ENCODE measurements at places on chromosomes 12 and 14. TPM values are rescaled to one million over a fixed set of nuclear protein-coding genes. Genes with fewer than 3 reads are reported as not detected.

The DAO gene
- total RNA-seq: not detected

The KRT73 gene
- total RNA-seq: not detected

The KLRC4 gene
- total RNA-seq: 3.1 TPM

The LTBR gene
- 17.0 TPM for total RNA-seq

The CCNK gene
- total RNA-seq: 55.8 TPM

The AQP2 gene
- total RNA-seq: not detected

The NTN4 gene
- 670 TPM for total RNA-seq

The RNASE7 gene
- total RNA-seq: not detected

The SYCP3 gene
- total RNA-seq: not detected

The ESYT1 gene
- total RNA-seq: 142 TPM

The TRAF3 gene
- 15.9 TPM for total RNA-seq

The DEGS2 gene
- total RNA-seq: 0.19 TPM

The LMNTD1 gene
- not detected for total RNA-seq

The CELA1 gene
- total RNA-seq: not detected

The PTPRQ gene
- total RNA-seq: 0.35 TPM

The KLRK1 gene
- total RNA-seq: 4.9 TPM

The CFAP54 gene
- 0.24 TPM for total RNA-seq

The CD163 gene
- not detected for total RNA-seq

The TCL1B gene
- total RNA-seq: not detected

The ADGRD1 gene
- 1.0 TPM for total RNA-seq

The OTUB2 gene
- total RNA-seq: 1.3 TPM

The KCNJ8 gene
- total RNA-seq: 0.24 TPM

The AQP6 gene
- not detected for total RNA-seq

The TAC3 gene
- total RNA-seq: not detected

The UNC79 gene
- 0.08 TPM for total RNA-seq

The KRT83 gene
- total RNA-seq: not detected

The RD3L gene
- not detected for total RNA-seq

The SCN8A gene
- total RNA-seq: 1.5 TPM

The ART4 gene
- total RNA-seq: not detected

The SCNN1A gene
- total RNA-seq: 3.2 TPM
